Suppressor macrophage (primary cell): ENCODE measurements at places on chromosomes 3 and 15.
A peak's percentile ranks its signal among the peaks of the same experiment; 100 is the strongest.

DNA sequence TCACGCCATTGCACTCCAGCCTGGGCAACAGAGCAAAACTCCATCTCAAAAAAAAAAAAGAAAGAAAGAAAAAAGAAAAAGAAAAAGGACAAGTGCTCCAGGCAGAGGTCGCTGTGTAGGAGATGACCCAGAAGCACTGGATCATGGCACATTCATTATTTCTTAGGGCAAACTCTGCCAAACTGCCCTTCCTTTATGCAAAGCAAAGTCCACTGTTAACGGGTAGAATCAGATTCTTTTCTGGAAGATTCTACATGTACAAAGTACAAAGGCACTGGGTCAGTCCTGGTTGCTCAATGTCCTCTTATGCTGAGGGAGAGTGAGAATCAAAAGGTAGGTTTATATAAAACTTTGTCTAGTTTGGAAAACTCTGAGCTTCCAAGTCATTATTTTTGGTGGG, 144.9 kb downstream of the FEZF2 start:
- DNase-seq, result no peak

DNA sequence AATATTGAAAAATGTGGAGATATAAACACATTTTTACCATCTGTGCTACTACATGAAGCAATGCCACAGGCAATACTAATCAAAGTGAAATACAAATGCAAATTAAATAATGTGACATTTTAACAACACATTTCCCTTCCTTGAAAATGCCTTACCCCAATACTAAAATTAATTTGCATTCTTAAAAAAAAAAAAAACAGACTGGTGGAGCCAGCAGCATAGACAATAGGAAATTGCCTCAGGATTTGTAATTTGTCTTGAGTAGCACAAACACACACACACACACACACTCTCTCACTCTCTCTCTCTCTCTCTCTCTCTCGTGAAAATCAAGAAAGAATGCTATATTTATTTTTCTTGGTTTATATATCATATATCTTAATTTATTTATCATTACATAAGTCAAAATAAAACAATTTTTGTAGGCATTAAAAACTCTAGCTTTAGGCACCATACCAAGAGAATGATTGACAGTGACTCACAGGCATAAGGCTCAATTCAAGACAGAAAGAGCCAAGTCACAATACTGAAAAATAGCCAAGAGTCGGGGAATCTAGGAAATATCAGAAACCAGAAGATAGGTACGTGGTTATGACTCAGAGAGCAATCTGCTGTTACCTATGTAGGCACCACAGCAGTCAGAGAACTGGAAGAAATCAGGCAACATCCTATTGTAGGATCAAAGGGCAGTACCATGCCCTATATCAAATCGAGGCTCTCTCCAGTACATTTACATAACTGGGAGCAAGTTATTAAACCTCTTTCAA, 23.0 kb downstream of the SUCNR1 start:
- no peak for DNase-seq

DNA sequence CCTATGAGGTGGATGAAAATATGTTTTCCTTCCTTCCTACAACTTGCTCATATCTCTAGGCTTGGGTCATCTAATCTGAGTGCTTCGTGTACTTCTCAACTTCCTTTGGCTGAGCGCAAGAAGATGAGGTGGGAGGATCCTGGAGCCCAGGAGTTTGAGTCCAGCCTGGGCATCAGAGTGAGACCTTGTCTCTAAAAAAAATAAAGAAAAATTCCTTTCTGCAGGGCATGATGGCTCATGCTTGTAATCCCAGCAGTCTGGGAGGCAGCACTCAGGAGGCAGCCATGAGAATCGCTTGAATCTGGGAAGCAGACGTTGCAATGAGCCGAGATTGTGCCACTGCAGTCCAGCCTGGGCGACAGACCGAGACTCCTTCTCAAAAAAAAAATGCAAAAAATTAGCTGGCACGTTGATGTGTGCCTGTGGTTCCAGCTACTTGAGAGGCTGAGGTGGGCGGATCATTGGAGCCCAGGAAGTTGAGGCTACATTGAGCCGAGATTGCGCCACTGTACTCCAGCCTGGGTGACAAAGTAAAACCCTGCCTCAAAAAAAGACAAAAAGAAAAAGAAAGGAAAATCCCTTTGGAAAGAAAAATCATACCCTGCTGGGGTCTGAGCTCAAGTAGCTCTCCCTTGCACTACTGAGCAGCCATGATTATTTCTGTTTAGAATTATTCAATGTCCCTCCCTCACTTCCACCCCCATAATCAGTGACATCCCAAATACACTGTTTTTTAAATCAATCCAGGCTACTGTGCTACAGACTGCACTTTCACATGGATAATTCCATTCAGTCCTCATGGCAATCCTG, 28.0 kb upstream of the RAB11A start:
- peak; percentile 81 for DNase-seq

DNA sequence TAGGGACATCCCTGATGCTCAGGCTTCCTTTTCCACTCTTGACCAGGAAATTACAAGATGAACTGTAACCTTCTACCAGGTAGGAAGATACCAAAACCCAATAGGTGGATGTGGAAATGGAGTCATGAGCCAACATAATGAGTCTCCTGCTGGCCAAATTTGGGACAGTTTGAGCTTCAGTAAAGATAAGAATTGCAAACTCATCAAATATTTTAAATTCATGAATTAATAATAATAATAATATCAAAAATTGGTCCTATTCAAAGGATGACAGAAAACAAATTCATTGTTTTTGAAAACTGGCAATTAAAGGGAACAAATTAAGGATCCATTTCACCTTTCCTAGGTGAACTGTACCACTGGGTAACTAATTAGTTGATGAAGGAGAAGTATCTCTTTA, 309.7 kb downstream of the NEK10 start:
- DNase-seq, result no peak

DNA sequence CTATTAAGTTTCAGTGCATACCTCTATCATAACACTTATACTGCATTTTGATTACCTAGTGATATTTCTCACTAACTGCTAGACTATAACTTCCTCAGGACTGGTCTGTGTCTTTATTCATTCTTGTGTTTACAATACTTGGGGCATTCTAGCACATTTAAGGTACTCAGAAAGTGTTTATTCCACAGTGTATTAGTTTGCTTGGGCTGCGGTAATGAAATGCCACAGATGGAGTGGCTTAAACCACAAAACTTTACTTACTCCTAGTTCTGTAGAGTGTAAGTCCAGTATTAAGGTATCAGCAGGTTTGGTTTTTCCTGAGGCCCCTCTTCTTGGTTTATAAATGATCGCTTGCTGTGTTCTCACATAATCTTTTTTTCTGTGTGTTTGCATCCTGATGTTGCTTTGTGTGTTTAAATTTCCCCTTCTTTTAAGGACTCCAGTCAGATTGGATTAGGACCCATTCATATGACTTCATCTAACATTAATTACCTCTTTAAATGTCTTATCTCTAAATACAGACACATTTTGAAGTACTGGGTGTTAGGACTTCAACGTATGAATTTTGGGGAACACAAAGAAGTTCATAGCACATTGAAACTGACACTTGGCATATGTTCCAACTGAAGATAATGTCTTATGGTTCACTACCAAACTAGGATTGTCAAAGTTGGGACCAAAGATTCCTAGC, 23.9 kb downstream of the RNF111 start:
- DNase-seq, result no peak

DNA sequence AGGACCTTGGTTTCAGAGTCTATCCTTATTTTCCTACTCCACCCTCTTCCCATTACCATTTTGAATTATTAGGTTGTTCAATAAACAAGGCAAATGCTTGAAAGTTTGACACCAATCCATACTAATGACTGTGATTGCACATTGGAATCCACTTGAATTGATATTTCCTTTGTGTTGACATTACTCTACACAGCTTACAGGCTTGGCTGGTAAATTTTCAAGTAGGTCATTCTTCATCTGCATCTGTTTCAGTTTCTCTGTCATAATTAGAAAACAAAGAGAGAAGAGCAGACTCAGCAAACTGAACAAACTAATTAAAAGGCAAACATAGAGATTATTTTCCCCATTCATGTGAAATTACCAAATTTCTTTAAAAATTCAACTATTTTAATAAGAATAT, 732.9 kb upstream of the BCHE start:
- DNase-seq, result no peak

- DNase-seq, result no peak
Measured at GRCh38 chr3:132433121-132433520, 15.8 kb downstream of the DNAJC13 start.

DNA sequence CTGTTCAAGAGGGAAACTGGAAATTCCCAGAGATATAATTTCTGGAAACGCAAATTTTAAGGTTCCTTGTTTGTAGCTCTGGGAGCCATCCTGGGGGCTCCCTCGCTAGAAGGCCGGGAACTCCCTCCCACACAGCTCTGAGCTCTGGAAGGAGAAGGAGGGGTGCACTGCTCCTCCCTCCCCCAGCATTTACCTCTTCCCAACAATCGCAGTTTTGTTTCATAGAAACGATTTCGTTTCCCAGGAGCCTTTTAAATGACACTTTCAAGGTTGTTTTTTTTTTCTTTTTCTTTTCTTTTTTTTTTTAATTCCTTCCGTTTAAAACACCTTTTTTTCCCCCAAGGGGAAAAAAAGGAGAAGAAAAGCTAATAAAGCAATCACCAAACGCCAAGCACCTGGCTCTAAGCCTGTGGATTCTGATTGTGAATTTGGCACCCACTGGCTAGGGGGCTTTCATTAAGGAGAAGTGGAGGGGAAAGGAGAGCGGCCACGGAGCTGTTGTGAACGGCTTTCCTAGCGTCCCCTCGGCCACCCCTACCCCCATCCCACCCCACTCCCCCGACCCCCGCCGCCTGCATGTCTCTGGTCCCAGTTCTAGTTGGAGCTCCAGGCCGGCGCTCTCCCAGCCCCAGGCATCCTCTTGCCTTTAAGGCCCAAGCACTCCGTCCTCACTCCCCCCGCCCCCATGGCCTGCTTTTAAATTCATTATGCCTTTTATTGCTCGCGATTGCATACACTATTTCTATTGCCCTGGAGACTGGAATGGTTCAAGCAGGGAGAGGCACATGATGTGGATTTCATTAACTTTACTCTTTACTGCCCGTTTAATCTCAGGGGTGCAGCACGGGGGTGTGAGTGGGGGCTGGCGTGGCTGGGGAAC, 13.6 kb upstream of the CCDC33 start:
- no peak for DNase-seq

DNA sequence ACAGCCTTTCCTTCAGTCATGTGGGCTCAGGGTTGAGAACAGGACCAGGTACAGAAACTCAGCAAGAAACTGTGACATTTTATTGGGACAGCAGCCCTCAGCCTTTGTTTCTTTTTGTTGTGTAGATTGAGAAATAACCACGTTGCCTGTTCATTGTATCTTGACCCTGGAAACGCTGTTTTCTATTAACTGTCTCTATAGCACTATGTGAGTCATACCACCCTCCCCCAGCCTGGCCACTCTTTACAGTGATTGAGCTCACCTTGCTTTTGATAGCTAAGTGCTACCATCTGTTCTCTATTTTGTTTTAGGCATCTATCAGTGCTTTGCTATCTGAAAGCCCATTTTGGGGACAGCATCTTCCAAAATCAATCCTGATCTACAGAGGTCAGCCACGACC, 127.9 kb downstream of the CD47 start:
- no peak for DNase-seq

GRCh38 chr3:105755121-105755886, 113.5 kb downstream of the CBLB start:
- no peak for DNase-seq
